Prostate gland (tissue), 2 donors: ENCODE measurements at places on chromosomes 13 and 19. TPM values are rescaled to one million over a fixed set of nuclear protein-coding genes. Genes with fewer than 3 reads are reported as not detected.

DNA sequence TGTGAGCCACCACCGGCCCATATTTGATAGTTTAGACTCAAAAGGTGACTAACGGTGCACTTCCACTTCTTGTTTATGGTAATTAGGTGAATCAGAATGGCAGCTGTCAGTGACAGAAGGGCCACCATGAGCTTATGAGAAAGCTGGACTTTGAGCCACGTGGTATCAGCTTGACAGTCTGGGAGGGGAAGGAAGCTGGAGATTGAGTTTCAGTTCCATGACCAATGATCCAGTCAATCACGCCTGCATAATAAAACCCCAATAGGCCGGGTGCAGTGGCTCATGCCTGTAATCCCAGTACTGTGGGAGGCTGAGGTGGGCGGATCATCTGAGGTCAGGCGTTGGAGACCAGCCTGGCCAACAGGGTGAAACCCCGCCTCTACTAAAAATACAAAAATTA is 8.2 kb downstream of the EID2B start:
- no peaks in the 10 kb centered on the region for H3K27me3 ChIP-seq
- H3K27ac ChIP-seq, result no peak overlapping the region
- H3K4me3 ChIP-seq, result no peak overlapping the region
- no peak for DNase-seq

DNA sequence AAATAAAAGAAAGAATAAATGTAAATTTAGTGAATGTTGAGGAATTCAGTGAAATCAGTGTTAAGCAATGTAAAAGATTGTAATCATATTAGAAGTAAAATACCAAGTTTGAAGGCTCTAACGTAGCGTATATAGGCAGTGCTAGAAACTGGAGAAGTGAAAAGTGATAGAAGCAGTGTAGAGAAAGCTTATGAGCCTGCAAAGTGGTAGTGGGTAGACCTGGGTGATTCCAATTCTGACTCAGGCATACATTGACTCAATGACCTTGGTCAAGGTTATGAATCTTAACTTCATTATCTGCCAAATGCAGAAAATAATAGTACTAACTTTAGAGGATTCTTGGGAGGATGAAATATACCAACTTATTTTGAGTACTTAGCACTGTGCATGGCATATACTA is 4.1 kb downstream of the SLC10A2 start:
- H3K27me3 ChIP-seq, result no peaks in the 10 kb centered on the region
- H3K4me3 ChIP-seq, result no peak overlapping the region
- H3K4me1 ChIP-seq, result no peaks in the 10 kb centered on the region
- no peaks in the 10 kb centered on the region for H3K36me3 ChIP-seq
- no peak overlapping the region for H3K27ac ChIP-seq
- DNase-seq, result no peak

Gene HOMER3
- 29.5 TPM for total RNA-seq

DNA sequence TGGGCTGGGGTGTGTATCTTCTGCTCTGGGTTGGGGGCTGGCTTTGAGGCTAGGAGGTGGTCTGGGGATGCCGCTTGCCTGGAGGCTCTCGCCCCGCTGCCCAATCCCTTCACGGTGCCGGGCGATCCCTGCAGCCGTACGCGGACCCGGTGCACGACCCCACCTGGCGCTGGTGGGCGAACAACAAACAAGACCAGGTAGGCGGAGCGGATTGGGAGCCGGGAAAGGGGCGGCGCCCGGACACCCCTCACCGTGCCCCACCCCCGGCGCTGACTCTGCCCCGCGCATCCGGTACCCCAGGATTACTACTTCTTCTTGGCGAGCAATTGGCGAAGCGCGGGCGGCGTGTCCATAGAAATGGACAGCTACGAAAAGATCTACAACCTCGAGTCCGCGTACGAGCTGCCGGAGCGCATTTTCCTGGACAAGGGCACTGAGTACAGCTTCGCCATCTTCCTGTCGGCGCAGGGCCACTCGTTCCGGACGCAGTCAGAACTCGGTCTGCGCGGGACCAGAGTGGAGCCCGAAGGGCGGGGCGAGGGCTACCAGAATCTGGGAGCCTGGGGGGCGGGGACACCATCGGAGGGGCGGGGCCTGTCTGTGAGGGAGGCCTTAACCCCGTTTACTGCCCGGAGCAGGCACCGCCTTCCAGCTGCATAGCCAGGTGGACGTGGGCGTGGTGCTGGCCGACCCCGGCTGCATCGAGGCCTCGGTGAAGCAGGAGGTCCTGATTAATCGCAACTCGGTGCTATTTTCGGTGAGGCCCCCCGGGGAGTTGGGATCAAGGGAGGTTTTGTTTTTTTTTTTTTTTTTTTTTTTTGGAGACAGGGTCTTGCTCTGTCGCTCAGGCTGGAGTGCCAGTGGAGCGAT is 12.1 kb upstream of the PSMD8 start:
- no peaks in the 10 kb centered on the region for H3K36me3 ChIP-seq
- H3K4me3 ChIP-seq, result peak overlapping the region; percentile 36
- H3K4me1 ChIP-seq, result no peaks in the 10 kb centered on the region
- peak; percentile 71 for DNase-seq
